NCI-H1417 (cell line): ENCODE measurements at places on chromosomes 5 and 9.

- no peak for DNase-seq
Measured at GRCh38 chr9:129757045-129757444, 4.2 kb upstream of the PTGES start.

DNA sequence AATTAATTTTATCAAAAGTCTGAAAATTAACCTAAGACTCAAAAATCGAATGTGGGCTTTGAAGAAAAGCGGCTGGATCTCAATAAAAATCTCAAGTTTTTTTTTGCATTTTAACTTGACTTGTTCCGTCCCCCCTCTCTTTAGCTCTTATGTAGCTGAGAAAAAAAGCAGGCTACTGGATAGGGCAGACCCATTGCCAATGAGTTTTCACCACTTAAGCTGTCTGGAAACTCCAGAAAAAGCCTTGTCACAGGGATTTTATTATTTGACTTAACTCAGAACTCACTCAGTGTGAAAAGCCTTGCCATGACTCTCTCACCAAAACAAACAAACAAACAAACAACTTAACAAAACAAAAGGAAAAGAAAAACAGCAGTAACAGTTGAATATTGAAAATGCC is 247.4 kb downstream of the CDH9 start:
- no peak for DNase-seq

- DNase-seq: no peak
Measured at GRCh38 chr5:109744261-109744660, 54.5 kb downstream of the MAN2A1 start.

GRCh38 chr5:132215329-132215728 is 12.3 kb downstream of the P4HA2 start:
- DNase-seq: no peak

GRCh38 chr5:124872615-124873014 is 126.2 kb upstream of the ZNF608 start:
- no peak for DNase-seq

- no peak for DNase-seq
Measured at GRCh38 chr9:72931437-72931836, 21.4 kb downstream of the ALDH1A1 start.

GRCh38 chr5:148511810-148512347 is 128.1 kb downstream of the FBXO38 start:
- no peak for DNase-seq

DNA sequence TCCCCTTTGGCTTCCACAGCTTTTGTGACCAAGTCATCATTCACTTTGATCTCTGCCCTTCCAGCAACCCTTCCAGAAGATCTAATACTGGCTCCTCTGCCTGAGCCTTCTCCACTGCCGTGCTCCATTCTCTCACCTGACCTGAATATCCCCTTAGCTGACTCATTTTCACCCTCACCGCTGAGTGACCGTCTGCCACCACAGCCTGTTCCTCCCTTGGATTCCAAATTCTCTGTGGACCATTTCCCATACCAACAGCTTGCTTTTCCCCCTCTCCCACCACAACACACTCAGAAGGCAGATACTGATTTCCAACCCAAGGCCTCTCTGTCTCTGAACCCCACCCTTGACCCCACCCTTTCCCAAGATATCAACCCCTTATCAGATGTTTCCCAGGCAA is 20.5 kb upstream of the SPATA31D1 start:
- DNase-seq: no peak

- peak; percentile 40 for DNase-seq
Measured at GRCh38 chr9:112271466-112272098, 61.8 kb downstream of the PTBP3 start.

GRCh38 chr5:169331292-169331852 is 30.4 kb upstream of the SLIT3 start:
- DNase-seq: no peak

DNA sequence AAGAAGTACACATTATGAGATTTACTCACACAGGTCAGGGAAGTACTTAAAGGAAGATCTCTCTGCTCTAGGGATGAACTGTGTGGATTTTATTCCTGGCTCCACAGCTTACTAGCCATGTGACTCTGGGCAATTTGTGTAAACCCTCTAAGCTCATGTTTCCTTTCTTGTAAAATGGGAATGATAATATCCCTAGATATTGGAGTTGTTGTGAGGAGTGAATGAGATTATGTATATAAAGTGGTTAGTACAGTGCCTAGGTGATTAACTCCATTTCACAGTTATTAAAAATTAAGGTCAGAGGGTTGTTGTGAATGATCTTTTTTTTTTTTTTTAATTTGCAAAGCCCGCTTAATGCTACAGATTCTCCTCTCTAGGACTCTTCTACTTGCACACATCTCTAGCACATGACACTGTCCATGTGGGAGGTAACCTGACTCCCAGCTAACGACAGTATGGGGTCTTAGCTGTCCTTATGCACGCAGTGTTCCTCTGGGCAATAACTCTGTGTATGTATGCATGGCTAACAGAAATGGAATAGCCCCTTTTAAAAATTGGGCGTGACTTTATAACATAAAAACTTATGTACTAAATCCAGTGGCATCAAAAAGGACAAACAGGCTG is 23.9 kb upstream of the MYOT start:
- DNase-seq: no peak

DNA sequence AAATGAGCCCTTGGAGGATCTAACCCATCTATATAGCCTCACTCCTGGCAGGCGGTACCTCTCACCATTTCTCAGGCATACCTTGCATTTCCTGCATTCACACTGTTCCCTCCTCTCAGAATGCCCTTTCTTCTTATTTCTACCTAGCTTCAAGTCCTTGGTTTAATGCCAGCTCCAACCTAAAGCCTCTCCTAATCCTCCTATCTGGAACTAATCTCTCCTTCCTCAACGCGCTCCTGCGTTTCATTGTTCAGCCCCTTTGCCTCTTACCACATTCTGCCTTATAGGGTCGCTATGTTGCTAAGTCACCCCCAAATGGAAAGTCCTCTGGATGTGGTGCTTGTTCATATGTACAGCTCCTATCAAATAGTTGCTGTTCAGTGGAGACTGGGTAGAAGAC is 288.5 kb upstream of the TUT7 start:
- DNase-seq: no peak

- DNase-seq: peak; percentile 73
Measured at GRCh38 chr9:132241840-132242620, 80.2 kb downstream of the NTNG2 start.

- DNase-seq: peak; percentile 37
Measured at GRCh38 chr9:112112941-112113681, 62.0 kb downstream of the SUSD1 start.

DNA sequence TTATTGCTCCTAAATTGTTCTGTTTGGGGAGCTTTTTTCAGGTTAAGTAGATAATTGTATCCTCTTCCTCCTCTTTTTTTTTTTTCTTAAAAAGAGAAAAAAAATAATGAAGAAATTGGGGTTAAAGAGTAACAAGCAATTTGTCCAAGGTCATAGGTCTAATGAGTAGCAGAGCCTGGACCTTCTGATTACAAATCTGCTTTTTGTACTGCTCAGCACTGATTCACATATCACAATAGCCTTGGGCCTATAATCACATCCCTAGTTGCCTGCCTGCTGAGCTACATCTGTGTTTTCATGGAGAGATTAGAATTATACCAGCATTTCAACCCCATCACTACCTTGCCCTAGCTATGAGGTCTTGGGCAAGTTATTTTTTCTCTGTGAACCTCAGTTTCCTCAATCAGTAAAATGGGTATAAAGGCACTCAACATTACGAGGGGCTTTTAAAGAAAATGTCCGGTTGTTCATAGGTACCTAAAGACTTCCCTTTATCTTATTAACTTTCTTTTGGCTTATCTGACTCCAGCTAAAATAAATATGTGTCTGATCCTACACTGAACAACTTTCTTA is 152.3 kb downstream of the BAAT start:
- DNase-seq: no peak

- DNase-seq: no peak
Measured at GRCh38 chr5:120314191-120314590, 149.9 kb upstream of the PRR16 start.

DNA sequence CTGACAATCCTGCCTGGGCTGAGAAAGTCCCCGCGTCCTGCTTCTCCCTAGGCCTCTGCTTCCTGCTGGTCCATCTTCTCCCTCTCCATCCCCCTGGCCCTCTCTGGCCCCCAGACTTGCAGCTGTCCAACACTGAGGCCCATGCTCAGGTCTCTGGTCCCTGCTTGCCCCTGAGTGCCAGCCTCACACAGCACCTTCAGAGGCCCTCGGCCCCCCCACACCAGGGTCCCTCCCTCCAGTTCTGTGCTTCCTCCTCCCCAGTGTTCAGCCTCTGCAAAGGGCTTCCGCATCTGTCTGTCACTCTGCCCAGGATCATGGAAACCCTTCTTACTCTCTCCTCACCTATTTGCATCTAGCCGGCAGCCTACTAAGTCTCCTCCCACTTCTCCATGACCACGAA is 62.4 kb upstream of the CTSL start:
- no peak for DNase-seq

DNA sequence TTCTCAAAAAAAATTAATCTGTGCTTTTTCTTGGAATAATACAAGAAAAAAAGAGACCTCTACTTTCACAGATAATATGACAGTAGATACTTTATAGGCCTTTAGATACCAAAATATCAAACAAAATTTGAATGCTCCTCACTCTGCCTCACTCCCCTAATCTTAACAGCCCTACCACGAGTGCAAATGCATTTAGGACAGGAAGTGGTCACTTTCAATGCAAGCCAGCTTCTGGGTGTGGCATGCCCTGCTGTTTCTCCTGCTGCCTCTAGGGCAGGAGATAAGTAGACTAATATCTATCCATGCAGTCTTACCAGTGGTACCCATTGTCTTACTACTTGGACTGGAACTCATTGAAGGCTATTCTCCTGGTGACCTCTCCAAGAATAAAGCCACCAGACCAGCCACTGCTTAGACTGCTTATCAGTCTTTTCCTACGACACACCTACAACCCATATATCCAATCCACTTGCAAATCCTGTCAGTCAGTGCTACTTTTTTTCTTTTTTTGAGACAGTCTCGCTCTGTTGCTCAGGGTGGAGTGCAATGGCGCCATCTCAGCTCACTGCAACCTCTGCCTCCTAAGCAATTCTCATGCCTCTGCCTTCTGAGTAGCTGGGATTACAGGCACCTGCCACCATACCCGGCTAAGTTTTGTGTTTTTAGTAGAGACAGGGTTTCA is 23.0 kb downstream of the FRRS1L start:
- no peak for DNase-seq

GRCh38 chr5:29089591-29090130 is 2051.3 kb upstream of the CDH9 start:
- DNase-seq: no peak

GRCh38 chr5:178352035-178352349 is 119.4 kb upstream of the PHYKPL start:
- DNase-seq: no peak

GRCh38 chr9:137252555-137253506 is 1.7 kb downstream of the STPG3 start:
- peak; percentile 13 for DNase-seq

DNA sequence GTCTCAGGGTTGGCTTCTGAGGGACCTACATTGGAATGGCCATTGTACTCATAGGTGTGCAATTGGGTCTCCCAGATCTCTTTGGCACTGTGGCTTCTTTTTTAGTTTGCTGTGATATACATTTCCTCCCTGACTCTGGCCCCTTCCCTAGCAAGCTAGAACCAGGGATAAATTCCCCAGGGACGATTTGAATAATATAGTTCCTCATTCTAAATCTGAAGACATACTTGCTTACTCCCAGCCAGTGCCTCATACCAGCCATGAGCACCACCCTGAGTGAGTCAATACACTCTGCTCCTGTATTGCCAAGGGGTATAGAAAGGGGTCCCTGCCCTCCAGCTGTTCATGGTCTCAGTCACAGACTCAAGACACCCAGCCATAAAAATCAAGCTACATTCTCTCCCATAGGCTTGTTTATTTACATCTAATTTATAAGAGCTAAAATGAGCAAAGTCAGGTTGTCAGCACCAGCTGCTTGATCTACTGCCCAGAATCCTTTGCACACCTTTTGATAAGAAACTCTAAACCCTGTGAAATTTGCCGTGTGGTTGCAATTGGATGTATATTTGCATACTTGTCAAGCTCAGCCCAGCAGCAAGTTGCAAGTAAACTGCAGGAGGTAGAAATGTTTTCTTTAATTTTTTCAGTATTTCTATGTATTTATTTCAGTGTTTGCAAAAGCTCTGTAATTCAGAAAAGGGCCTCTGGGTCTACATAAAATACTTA is 219.9 kb upstream of the IRX1 start:
- DNase-seq: no peak

- no peak for DNase-seq
Measured at GRCh38 chr5:107444300-107444699, 226.4 kb downstream of the EFNA5 start.
